ENCODE measurements at places on chromosomes 4 and X.
A peak's percentile ranks its signal among the peaks of the same experiment; 100 is the strongest.

GRCh38 chr4:13118633-13119032 is 365.5 kb downstream of the RAB28 start:
- no peak for DNase-seq

DNA sequence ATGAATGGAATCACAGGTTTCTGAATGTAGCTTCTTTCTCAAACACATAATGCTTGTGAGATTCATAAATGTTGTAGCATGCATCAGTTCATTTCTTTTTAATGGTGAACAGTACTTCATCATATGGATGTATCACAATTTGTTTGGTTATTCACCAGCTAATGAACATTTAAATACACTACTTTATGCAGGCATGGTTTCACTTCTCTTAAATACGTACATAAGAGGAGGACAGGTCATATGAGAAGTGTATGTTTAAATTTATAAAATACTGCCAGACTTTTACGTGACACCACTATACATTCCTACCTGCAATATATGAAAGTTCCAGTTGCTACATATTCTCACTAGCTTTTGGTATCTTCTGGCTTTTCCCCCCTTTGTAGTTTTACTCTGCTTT is 65.4 kb downstream of the ANKRD17 start:
- no peak for DNase-seq

- no peak for DNase-seq
Measured at GRCh38 chrX:63657821-63658220, 127.2 kb downstream of the ARHGEF9 start.

GRCh38 chr4:121582296-121582695 is 114.5 kb downstream of the ANXA5 start:
- DNase-seq = no peak

DNA sequence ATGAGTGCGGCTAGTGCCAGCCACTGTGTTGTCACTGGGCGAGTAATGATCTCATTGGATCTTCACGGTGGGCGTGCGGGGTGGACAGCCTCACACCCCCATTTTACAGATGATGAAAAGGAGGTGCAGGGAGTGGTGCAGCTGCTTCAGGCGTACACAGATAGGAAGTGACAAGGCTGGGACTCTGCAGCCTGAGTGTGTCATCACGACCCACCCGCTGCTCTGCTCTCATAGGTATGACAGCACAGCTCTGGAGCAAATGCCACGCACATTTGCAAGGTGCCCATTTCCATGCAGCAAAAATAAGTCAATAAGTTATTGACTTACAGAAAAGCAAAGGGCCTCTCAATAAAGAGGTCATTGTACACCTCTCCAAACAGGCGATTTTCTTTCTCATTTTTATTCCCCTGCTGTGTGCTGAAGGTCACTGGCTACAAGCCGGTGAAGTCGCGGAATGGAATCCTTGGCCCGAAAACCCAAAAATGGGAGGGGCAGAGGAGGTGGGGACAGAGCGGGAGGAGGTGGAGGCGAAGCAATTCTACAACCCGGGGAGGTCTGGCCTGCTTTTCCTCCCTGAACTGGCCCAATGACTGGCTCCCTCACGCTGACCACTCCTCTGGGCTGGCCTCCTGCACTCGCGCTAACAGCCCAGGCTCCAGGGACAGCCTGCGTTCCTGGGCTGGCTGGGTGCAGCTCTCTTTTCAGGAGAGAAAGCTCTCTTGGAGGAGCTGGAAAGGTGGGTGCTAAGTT is at the start of gene SOD3:
SOD3 (plus strand) TSS at position 658 of the 750 bp plus-strand sequence. CDS start 3,949 bp downstream, outside the sequence.
- DNase-seq = peak; percentile 79

DNA sequence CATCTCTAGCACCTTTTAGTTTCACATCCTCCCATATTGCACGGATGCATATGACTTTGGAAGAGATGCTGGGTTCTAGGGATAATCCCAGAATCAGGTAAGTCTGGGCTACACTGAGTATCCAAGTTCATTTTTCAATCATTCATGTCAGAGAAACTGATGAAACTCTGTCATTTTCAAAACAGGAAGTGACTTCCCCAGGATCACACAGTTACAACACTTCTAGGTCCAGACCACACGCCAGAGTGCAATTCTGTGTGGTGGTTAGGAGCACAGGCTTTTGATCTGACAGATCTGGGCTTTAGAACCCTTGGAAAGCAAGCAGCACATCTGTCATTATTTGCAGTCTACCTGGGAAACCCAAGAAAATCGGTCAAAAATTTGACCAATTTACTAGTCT is 52.1 kb upstream of the CDKN2AIP start:
- DNase-seq = no peak

GRCh38 chr4:39133623-39134022 is 48.7 kb upstream of the WDR19 start:
- no peak for DNase-seq

GRCh38 chr4:22695029-22695428 is 2.3 kb downstream of the GBA3 start:
- DNase-seq = no peak

DNA sequence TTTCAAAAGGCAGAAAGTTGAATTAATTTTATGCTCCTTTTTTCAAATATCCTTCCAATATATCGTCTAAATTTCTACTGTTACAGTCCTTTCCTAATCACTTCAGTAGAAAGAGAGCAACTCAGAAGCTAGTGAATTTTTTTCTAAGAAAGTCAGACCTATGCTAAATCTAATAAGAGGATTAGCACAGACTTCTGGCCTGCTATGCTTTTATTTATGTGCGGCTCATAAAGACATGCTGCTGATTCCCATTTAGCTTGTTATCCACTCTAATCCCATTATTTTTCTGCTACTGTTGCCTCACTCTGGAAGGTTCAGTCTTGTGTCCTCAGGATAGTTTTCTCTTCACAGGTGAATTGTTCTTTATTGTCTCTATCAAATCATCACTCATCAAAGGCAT is 473.5 kb upstream of the FAM241A start:
- DNase-seq = no peak

Data from T47D (cell line).